ENCODE measurements at places on chromosomes 4 and X. TPM values are rescaled to one million over a fixed set of nuclear protein-coding genes. Genes with fewer than 3 reads are reported as not detected.

OCRL gene
- total RNA-seq, result 18.4 TPM

ZFYVE28 gene
- total RNA-seq, result 2.6 TPM

DDX53 gene
- total RNA-seq, result not detected

FTHL17 gene
- not detected for total RNA-seq

TBC1D8B gene
- total RNA-seq, result 5.1 TPM

ZRSR2 gene
- total RNA-seq, result 3.8 TPM

TMEM144 gene
- total RNA-seq, result 7.9 TPM

DNA sequence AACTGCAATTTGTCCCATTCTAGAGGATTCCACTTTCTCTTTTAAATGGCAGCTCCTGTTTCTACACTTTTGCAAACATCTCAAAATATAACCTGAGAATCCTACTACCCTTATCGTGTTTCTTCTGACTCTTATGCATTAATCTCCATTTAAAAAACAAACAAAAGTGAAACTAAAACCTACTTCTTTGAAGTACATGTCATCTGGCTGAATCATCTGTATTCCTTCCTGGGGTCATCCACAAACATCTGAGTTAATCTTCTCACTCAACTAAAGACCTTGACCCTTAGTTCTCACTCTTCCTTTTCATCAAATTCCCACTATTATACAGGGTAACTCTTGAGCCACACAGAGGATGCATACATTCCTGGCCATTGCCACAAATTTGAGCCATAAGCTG, 584.8 kb downstream of the PPARGC1A start:
- DNase-seq, result peak; percentile 61

GRCh38 chr4:139214039-139214534, 37.1 kb upstream of the ELF2 start:
- no peak for DNase-seq

DNA sequence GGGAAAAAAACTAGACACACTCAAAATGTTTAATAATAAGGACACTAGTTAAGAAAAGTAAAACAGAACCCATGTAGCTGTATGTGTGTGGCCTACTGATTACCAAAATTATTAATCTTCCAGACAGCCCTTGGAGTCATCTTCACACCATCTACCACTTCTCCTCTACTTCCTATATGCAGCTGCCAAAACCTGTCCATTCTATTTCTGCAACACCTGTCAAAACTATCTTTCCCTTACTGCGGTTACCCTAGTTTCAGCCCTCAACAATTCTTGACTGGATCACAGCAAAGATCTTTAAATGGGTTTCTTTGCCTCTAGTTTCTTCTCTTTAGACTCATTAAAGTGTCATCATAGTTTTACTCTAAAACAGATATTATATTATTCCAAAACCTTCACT, 72.6 kb downstream of the GPR82 start:
- DNase-seq, result no peak

DNA sequence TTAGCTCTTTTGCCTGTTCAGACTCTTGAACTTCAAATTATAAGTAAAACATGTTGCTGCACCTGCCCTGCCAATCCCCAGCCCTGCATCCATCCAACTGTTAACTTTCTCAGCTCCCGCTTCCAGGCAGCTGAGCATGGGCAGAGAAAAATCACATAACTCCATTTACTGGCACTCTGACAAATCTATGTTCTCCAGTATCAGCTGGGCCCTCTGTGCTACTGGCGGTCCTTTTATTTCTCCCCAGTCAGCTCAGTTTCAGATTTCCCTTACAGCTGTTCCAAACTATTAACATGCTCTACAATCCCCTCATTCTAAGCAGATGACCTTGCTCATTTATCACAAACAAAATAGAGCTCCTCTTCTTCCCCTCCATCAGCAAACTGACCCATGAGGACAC, 240.4 kb upstream of the TET2 start:
- DNase-seq, result peak; percentile 71

GRCh38 chr4:84578540-84579402, 4.2 kb upstream of the CDS1 start:
- DNase-seq, result peak; percentile 54

GRCh38 chrX:43817444-43817843, 64.8 kb downstream of the MAOB start:
- no peak for DNase-seq

GRCh38 chr4:20859097-20859781, 159.0 kb downstream of the PACRGL start:
- DNase-seq, result no peak

GRCh38 chr4:25032126-25032525, 1.4 kb upstream of the LGI2 start:
- peak; percentile 5 for DNase-seq

DNA sequence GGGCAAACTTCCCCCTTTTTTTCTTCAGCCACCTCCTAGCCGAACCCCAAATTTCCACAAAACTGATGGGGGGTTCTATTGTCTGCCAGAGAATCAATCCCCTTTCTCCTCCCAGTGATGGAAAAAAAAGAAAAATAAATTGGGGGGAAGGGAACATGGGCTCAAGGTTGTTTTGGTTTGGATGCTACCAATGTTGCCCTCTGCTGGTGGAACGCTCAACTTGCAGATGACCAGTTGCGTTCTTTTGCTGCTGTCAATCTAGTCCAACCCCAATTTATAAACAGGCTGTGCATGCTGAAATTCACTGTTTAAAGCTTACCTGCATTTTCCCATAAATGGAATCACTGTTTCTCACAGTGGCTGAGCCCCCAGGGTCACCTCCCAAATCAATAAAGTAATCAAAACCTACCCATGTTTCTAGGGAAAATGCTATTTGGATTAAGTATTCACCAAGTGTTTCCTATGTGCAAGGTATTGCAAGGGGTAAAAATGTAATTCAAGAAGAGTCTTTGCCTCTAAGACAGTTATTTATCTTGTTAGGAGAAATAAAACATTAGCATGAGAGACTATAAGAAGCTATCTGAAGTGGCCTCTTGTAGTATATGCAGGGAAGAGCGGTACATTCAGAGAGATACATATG, 116.7 kb upstream of the TMEM164 start:
- DNase-seq, result peak; percentile 45

DNA sequence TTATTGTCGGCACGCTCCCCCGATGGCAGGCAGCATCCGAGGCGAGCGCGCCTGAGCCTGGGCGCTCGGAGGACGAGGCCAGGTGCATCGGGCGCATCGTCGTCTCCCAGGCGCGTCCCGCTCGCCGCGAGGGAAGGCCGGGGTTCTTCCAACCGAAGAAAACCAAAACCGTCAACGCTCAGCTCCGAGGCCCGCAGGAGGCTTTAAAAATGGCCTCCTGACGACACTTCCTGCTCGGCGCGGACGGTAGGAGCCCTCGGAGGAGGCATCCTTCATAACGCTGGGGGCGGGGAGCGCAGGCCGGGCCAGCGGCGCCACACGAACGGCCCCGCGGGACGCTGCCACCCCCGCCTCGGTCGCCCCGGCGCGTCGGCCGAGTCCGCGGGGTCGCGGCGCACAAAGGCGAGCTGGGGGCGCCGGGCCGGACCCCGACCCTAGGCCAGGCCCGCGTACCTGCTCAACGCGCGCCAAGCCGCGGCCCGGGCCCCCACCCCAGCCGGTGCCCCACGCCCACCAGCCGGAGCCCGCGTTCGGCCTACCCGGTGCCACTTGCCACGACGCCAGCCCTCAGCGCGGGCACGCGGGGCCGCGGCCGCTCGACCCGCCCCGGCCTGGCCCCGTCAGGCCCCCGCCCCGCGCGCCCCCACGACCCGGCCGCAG, 501 bp downstream of the ZNF518B start:
- DNase-seq, result peak; percentile 4
